Left lung (tissue), 14 donors: ENCODE measurements at places on chromosomes 5 and 9.

DNA sequence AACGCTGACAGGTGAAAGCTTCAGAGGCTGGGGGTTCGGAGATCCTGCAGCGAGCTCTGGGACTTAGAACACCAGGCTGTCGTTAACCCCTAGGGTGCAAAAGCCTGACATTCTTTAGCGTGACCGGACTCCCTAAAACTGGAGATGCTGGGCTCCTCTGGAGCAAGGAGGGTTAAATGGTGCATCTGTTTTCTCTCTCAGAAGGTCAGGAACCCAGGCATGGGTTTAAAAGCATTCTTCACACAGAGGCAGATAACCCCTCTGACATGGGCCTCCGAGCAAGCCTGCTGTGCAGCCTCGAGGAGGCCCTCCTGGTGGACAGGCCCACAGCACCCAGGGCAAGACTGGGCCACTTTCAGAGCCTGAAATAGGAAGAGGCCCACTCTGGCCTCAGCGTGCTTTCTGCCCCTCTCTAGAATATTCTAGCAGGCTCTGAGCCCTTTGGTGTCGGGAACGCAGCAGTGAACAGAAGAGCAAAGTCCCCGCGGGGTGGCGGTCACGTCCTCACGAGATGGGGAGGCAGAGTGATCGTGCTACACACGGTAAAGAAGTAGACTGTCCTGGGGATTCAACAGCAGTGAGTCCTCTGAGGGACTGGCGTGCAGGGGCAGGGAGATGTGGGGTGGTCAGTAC lies 124.8 kb downstream of the COL23A1 start:
- DNase-seq, result no peak

GRCh38 chr9:126962336-126962735 lies 47.8 kb downstream of the RALGPS1 start:
- DNase-seq, result peak; percentile 53

DNA sequence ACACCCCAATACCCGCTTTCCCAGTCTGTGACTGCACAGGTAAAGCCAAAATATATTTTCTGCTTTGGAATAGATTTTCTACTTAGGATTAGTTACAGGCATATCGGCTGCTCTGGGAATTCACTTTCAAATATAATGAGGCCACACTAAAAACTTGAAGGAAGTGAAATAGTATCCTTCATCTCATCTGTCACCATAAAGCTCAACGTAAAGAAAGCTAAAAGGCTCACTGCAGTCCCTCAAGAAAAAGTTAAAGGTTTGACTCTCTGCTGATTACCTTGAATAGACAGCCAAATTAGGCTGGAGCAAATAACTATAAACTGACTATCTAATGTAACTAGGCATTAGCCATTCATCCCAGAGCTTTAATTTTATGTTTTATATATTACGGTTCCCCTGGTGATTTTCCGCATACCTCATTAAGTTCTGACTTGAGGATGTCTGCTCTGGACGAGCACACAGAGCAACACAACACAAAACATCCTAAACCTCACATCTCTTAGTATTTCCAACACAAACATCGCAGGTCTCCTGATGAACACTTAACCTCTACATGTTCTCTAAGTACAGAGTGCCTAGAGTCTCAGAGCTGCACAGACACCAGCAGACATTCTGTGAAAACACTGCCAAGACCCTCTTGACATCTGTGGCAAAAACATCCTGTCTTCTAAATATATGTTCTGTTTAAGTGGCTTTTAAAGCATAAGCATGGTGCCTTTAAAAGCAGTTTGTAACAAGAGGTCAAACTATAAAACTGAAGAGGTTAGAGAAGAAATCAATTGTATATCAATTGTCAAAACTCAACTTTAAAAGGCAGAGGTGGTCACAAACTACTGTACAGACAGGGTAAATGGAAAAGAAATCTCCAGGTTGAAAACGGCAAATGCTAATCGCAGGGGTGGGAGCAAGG lies 35.4 kb downstream of the ELAVL2 start:
- DNase-seq, result no peak

- DNase-seq, result no peak
Measured at GRCh38 chr5:11334404-11334803, 569.8 kb downstream of the CTNND2 start.

GRCh38 chr9:95857124-95857523 lies 18.4 kb upstream of the ERCC6L2 start:
- no peak for DNase-seq

DNA sequence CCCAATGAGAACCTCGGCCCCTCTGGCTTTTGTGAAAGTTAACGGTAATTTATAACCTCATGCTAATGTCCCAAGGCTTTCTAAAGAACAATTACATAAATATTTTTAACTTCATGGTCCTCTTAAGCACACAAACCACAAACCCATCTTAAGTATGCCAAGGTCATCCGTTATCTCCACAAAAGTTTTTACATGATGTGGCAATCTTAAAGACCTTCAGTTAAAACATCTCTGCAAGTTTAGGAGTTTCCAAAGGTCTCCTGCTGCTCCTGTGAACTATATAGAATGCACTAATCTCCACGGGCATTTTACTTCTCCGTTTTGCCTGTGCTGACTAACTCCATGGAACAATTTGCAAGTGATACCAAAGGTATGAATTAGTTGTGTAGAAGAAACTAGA lies 228.2 kb downstream of the TLE1 start:
- DNase-seq, result no peak

DNA sequence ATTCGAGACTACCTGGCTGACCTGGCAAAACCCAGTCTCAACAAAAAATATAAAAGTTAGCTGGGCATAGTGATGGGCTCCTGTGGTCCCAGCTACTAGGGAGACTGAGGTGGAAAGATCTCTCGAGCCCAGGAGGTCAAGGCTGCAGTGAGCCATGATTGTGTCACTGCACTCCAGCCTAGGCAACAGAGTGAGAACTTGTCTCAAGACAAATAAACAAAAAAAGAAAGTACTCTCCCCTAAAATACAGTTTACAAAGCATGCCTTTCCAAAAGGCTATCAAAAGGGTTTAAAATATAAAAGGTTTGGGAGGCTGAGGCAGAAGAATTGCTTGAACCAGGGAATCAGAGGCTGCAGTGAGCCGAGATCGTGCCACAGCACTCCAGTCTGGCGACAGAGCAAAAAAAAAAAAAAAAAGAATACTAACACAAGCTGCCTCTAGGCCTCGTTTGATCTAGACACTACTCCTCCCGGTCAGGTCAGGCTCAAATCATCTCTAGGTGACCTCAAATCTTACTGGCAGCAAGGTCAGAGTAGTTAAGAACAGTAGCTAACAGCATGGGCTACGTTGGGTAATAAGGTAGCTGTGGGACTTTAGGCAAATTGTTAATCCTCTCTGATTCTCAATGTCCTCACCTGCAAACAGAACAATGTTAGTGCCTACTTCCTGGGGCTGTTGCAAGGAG lies 9.3 kb downstream of the NAIF1 start:
- no peak for DNase-seq

DNA sequence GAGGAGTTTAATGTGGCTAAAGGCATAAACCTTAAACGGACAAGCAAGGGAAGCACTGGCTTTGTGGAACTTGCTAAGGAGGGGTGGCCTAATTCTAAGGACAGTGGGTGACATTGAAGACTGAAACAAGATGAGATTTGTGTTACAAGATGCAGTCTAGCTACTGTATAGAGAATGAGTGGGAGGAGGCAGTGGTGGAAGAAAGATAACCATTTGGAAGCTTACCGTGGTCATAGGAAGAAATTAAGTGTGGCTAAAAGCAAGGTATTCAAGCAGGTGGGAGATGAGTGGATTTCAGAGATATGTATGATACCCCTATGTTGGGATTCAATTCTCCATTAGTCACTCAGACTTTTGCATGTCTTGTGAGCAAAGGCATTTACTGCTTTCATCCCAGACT lies 4.6 kb downstream of the PAM start:
- no peak for DNase-seq

- no peak for DNase-seq
Measured at GRCh38 chr5:138051441-138052296, 18.8 kb upstream of the FAM13B start.

DNA sequence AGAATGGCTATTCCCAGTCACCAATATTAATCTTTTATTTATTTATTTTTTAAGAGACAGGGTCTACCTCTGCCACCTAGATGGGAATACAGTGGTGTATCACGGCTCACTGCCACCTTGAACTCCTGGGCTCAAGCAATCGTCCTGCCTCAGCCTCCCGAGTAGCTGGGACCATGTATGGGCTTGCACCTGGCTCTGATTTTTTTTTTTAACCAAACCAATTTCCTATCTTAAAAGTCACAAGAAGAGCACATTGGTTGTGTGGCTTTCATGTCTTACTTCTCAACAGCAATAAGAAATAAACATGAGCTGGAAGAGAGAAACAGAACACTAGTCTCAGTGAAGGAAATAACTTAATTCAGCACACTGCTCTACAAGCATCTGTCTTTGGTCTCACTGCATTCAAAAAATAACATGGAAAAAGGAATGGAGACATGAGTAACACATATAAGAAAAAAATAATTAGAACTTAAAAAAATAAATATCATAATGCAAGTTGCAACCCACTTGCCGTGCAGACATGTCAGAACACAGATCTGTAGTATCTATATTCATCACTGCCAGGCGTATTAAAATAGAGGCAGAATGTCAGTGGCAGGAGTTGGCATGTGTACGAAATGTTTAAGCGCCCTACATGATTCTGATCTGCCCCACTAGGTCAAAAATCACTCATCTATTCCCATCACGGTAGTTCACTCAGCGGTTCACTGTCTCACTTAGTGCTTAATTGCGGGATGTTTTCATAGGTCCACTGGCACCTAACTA lies 66.4 kb downstream of the EFNA5 start:
- DNase-seq, result no peak

GRCh38 chr9:68429631-68430030 lies 73.2 kb downstream of the PGM5 start:
- no peak for DNase-seq

DNA sequence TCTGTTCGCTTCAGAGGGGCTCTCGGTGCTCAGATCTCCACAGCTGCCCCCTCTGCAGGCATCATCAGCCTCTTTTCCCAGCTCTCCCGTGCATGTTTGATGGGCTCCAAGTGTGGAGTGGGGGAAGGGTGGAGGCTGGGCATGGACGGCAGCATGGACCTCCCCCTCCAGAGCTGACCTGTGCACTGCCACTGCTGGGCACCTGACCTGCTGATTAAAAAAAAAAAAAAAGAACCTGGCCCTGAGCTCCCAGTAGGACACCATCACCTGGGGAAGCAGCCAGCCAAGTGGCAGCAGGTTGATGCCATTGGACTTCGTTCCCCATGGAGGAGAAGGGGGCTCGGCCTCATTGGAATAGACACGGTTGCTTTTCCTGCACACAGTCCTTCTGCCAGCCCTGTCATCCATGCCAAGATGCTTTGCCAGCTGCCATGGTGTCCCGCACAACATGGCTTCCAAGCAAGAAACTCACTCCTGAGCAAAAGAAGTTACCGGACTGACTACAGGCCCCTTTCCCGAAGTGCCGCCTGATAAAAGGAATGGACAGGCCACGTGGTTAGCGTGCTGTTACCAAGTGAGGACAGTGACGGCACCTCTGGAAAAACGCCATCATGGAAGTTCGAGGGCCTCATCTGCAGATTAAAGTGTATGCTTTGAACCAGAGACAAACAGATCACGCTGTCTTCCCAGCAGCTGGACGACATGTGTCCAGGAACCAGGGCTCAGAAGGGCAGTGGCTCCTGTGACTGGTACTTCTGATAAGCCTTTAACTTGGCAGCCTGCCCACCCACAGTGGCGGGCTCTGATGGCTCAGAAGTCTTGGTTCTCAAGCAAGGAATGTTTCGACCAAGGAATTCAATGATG lies 14.7 kb upstream of the BRD3OS start:
- no peak for DNase-seq

- DNase-seq, result no peak
Measured at GRCh38 chr5:125004009-125004408, 257.6 kb upstream of the ZNF608 start.

GRCh38 chr9:96183751-96184150 lies 118.2 kb downstream of the HSD17B3 start:
- no peak for DNase-seq

DNA sequence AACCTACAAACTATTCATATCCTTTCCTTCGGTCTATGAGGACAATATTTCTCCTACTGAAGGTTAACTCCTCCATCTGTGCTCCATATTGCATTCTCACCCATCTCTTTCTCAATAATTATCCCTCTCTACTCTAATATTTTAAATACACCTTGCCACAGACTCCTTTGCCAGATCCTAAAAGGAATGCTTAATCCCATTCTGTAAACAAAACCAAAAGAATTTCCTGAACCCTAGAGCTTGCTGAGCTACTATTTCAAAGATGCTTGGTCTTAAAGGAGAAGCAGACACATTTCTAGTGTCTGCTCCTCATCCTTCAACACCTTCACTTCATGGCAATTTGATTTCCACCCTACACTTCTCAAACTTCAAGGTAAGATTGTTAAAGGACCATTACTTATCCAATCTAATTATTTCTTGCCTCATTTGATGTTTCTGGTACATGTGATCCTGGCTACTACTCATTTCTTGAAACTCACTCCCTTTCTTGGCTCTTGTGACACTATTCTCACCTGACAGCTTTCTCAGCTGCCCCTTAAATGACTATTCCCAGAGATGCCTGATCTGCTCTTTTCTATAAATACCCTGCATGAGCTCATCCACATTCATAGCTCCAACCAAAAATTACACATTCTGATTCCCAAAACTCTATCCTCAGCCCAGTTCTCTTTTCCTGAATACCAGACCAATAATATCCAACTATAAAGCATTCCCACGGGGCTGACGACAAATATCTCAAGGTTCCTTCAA lies 20.2 kb downstream of the HOMER1 start:
- no peak for DNase-seq

- DNase-seq, result no peak
Measured at GRCh38 chr5:115463983-115464382, 80.6 kb downstream of the FEM1C start.

DNA sequence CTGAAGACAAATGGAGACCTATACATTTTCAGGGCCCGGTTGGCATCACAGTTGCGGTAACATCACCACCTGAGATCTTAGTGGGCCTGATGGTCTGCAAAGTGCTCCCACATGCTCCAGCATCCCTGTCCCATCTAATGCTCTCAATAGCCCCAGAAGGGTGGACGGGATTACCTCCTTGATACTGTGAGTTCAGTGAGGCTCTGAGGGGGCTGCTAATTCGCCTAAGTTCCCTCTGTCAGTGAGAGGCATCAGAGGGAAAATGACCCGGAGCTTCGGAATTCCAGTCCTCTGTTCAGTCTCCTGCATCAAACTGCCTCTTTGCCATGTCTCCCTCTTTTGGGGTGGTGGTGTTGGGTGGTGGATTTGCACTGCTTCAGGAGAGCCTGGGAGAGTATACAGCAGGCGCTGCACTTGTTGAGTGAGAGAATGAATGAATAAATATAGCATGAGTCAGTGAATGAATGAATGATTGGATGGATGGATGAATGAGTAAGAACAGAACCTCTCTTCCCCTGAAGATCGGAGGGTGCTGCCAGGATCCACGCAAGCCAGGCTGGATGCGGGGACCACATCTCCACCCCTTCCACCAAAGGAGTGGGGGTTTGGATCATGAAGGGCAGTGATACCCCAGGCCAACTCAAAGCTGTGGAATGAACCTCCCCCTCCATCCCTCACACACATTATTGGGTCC lies 141.0 kb downstream of the GABBR2 start:
- DNase-seq, result no peak

GRCh38 chr5:116806836-116807235 lies 232.2 kb upstream of the SEMA6A start:
- no peak for DNase-seq
